ENCODE measurements at places on chromosomes 7 and 10.
A peak's percentile ranks its signal among the peaks of the same experiment; 100 is the strongest.

GRCh38 chr7:5282543-5283316, at the start of gene SLC29A4:
SLC29A4 (plus strand) TSS chr7:5282943; CDS start chr7:5287817, 4,874 bp downstream.
- no peak within 1 kb of the TSS for H3K27ac ChIP-seq
- peak within 1 kb of the TSS; percentile 48 for H3K4me3 ChIP-seq
- no peak for DNase-seq

- no peaks in the 10 kb centered on the region for H3K4me1 ChIP-seq
- H3K4me3 ChIP-seq, result no peak overlapping the region
- DNase-seq, result no peak
- H3K27ac ChIP-seq, result no peak overlapping the region
- no peaks in the 10 kb centered on the region for H3K27me3 ChIP-seq
- H3K36me3 ChIP-seq, result no peaks in the 10 kb centered on the region
These were observed 290.9 kb downstream of the SDK1 start for GRCh38 chr7:3591944-3592343.

DNA sequence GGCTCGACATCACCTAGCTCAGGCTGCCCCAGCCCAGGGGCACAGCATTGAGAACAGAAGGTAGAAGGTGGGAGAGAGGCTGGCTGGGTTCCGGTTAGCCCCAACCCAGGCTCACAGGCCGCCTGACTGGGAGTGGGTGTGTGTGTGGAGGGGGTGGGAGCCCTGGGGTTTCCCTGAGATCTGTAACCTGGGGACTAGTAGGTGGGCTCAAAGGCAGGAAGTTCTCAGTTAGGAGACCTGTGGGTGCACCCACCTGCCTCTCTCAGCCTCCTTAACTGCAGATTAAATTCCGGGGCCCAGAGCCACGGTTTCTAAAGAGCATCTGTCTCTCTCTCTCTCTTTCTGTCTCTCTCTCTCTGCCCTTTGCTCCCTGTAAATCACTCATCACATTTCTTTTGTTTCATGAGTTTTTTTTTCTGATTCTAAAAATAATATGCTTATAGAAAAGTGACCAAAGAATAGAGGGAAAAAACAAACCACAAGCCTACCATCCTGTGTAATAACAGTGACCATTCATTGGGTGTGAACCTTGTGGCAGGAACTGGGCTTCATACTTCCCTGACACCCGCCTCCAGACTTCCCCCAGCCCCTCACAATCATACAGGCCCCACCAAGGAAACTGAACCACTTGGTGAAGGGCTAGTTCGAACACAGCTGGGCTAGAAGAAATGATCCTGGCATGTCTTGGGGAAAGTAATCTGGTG, 83.4 kb upstream of the SMNDC1 start:
- H3K27ac ChIP-seq, result no peak overlapping the region
- no peaks in the 10 kb centered on the region for H3K36me3 ChIP-seq
- no peak overlapping the region for H3K4me3 ChIP-seq
- no peak for DNase-seq
- no peaks in the 10 kb centered on the region for H3K27me3 ChIP-seq

- H3K27me3 ChIP-seq, result no peaks in the 10 kb centered on the region
- H3K4me1 ChIP-seq, result no peaks in the 10 kb centered on the region
- no peak for DNase-seq
- no peak overlapping the region for H3K27ac ChIP-seq
- H3K36me3 ChIP-seq, result peaks cover 54% of the 10 kb centered on the region
- no peak overlapping the region for H3K4me3 ChIP-seq
These were observed 15.6 kb upstream of the PBLD start for GRCh38 chr10:68348265-68348741.

- no peaks in the 10 kb centered on the region for H3K27me3 ChIP-seq
- DNase-seq, result no peak
- H3K36me3 ChIP-seq, result no peaks in the 10 kb centered on the region
- no peaks in the 10 kb centered on the region for H3K4me1 ChIP-seq
- no peak overlapping the region for H3K27ac ChIP-seq
These were observed 117.2 kb downstream of the SRI start for GRCh38 chr7:88102675-88103074.

- H3K4me3 ChIP-seq, result no peak overlapping the region
- H3K4me1 ChIP-seq, result no peaks in the 10 kb centered on the region
- no peak overlapping the region for H3K27ac ChIP-seq
- H3K27me3 ChIP-seq, result no peaks in the 10 kb centered on the region
- DNase-seq, result peak; percentile 26
These were observed 45.9 kb upstream of the MSMB start for GRCh38 chr10:46091828-46092523.

DNA sequence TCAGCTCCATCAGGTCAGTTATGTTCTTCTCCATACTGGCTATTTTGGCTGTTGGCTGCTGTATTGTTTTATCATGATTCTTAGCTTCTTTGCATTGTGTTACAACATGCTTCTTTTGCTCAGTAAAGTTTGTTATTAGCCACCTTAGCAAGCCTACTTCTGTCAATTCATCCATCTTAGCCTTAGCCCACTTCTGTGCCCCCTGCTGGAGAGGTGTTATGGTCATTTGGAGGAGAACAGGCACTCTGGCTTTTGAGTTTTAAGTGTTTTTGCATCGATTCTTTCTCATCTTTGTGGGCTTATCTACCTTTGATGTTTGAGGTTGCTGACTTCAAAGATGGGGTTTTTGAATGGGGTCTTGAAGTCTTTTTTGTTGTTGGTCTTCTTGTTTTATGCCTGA, 204.6 kb upstream of the FOXP2 start:
- no peak overlapping the region for H3K27ac ChIP-seq
- no peaks in the 10 kb centered on the region for H3K4me1 ChIP-seq
- no peak overlapping the region for H3K4me3 ChIP-seq
- DNase-seq, result no peak
- H3K36me3 ChIP-seq, result no peaks in the 10 kb centered on the region

- no peak overlapping the region for H3K4me3 ChIP-seq
- no peaks in the 10 kb centered on the region for H3K36me3 ChIP-seq
- no peaks in the 10 kb centered on the region for H3K4me1 ChIP-seq
- no peak overlapping the region for H3K27ac ChIP-seq
- no peak for DNase-seq
These were observed 427.1 kb upstream of the GALNT17 start for GRCh38 chr7:70704831-70705346.

- no peak overlapping the region for H3K27ac ChIP-seq
- no peaks in the 10 kb centered on the region for H3K36me3 ChIP-seq
- no peak for DNase-seq
- no peak overlapping the region for H3K4me3 ChIP-seq
- peaks cover 7% of the 10 kb centered on the region for H3K4me1 ChIP-seq
These were observed 99.3 kb downstream of the DNAJB6 start for GRCh38 chr7:157436076-157436475.

- DNase-seq, result no peak
- H3K27ac ChIP-seq, result no peak overlapping the region
- H3K27me3 ChIP-seq, result no peaks in the 10 kb centered on the region
- H3K36me3 ChIP-seq, result no peaks in the 10 kb centered on the region
- H3K4me1 ChIP-seq, result no peaks in the 10 kb centered on the region
These were observed 82.0 kb downstream of the ARL4A start for GRCh38 chr7:12769444-12769843.

- peak overlapping the region; percentile 16 for H3K4me3 ChIP-seq
- H3K4me1 ChIP-seq, result no peaks in the 10 kb centered on the region
- H3K27me3 ChIP-seq, result no peaks in the 10 kb centered on the region
- no peaks in the 10 kb centered on the region for H3K36me3 ChIP-seq
- H3K27ac ChIP-seq, result no peak overlapping the region
These were observed 34.7 kb downstream of the MRPS24 start for GRCh38 chr7:43834463-43835251.

- H3K36me3 ChIP-seq, result no peaks in the 10 kb centered on the region
- no peak overlapping the region for H3K4me3 ChIP-seq
- peaks cover 26% of the 10 kb centered on the region for H3K4me1 ChIP-seq
- no peak overlapping the region for H3K27ac ChIP-seq
These were observed 95.5 kb upstream of the SMNDC1 start for GRCh38 chr10:110399965-110400933.

- no peaks in the 10 kb centered on the region for H3K27me3 ChIP-seq
- no peak overlapping the region for H3K4me3 ChIP-seq
- no peak for DNase-seq
- no peaks in the 10 kb centered on the region for H3K4me1 ChIP-seq
These were observed 95.4 kb downstream of the HIBADH start for GRCh38 chr7:27567266-27567665.

DNA sequence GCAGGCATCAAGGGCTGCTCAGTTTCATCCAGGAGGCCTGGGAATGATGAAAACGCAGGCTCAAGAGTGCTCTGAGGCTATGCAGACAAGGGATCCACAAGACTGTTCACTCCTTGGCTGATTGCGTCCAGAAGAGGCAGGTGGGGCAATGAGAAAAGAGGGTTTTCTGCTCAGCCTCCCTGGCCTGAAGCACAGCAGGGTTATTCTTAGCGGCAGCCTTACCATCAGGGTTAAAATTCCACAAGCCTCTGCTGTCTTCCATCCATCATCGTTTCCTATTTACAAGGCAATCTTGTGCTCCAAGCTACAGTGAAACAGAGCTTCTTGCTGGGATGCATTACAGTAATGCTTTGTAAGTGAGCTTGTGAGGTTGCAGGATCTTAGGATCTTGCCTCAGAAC, 129.4 kb upstream of the SHH start:
- no peak overlapping the region for H3K27ac ChIP-seq
- no peak overlapping the region for H3K4me3 ChIP-seq
- no peaks in the 10 kb centered on the region for H3K36me3 ChIP-seq

DNA sequence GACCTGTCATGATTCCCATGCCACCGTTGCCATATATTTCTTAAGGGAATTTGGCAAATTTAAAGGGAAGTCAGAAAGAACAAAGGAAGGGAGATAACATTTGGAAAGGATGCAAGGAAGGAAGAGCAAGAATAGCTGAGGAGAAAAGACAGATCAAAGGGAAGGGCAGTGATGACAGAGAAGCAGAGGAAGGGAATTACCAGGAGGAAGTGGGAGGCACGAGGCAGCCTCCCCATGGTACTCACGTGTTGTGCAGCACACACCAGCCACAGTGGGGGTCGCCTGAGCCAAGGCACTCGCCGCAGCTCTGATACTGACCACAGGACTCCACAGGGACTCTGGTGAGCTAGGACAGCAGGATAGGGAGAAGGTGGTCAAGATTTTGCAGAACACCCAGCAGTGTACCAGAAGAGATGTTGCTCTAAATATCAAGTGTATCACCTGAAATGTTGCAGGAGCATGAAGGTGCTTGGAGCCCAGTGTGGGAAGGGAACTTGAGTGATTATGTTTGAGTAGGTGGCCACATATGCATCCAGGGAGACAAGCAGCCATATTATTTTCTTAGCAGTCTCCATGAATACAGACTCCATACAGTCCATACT, 335.3 kb downstream of the PLXNA4 start:
- no peak overlapping the region for H3K27ac ChIP-seq
- no peak overlapping the region for H3K4me3 ChIP-seq
- H3K27me3 ChIP-seq, result no peaks in the 10 kb centered on the region
- no peak for DNase-seq
- no peaks in the 10 kb centered on the region for H3K4me1 ChIP-seq
- H3K36me3 ChIP-seq, result no peaks in the 10 kb centered on the region

GRCh38 chr10:13949844-13950542, 363.2 kb downstream of the PRPF18 start:
- no peaks in the 10 kb centered on the region for H3K4me1 ChIP-seq
- no peaks in the 10 kb centered on the region for H3K36me3 ChIP-seq
- H3K27ac ChIP-seq, result peak overlapping the region; percentile 64

- H3K4me3 ChIP-seq, result no peak overlapping the region
- H3K4me1 ChIP-seq, result no peaks in the 10 kb centered on the region
- H3K27me3 ChIP-seq, result no peaks in the 10 kb centered on the region
- no peaks in the 10 kb centered on the region for H3K36me3 ChIP-seq
- DNase-seq, result no peak
- H3K27ac ChIP-seq, result no peak overlapping the region
These were observed 207.7 kb downstream of the PTN start for GRCh38 chr7:137135654-137136350.

- H3K27me3 ChIP-seq, result no peaks in the 10 kb centered on the region
- H3K4me1 ChIP-seq, result no peaks in the 10 kb centered on the region
- H3K27ac ChIP-seq, result no peak overlapping the region
- no peaks in the 10 kb centered on the region for H3K36me3 ChIP-seq
- no peak overlapping the region for H3K4me3 ChIP-seq
- DNase-seq, result no peak
These were observed 97.0 kb downstream of the MICALL2 start for GRCh38 chr7:1362301-1362700.

GRCh38 chr7:94525923-94526322, 16.3 kb downstream of the CASD1 start:
- DNase-seq, result no peak

- DNase-seq, result no peak
- no peak overlapping the region for H3K27ac ChIP-seq
- H3K4me1 ChIP-seq, result no peaks in the 10 kb centered on the region
- no peaks in the 10 kb centered on the region for H3K36me3 ChIP-seq
These were observed 94.1 kb downstream of the PFKFB3 start for GRCh38 chr10:6296828-6297251.

- no peak overlapping the region for H3K4me3 ChIP-seq
- H3K36me3 ChIP-seq, result no peaks in the 10 kb centered on the region
- H3K4me1 ChIP-seq, result no peaks in the 10 kb centered on the region
These were observed 107.4 kb downstream of the ZEB1 start for GRCh38 chr10:31426401-31426800.

DNA sequence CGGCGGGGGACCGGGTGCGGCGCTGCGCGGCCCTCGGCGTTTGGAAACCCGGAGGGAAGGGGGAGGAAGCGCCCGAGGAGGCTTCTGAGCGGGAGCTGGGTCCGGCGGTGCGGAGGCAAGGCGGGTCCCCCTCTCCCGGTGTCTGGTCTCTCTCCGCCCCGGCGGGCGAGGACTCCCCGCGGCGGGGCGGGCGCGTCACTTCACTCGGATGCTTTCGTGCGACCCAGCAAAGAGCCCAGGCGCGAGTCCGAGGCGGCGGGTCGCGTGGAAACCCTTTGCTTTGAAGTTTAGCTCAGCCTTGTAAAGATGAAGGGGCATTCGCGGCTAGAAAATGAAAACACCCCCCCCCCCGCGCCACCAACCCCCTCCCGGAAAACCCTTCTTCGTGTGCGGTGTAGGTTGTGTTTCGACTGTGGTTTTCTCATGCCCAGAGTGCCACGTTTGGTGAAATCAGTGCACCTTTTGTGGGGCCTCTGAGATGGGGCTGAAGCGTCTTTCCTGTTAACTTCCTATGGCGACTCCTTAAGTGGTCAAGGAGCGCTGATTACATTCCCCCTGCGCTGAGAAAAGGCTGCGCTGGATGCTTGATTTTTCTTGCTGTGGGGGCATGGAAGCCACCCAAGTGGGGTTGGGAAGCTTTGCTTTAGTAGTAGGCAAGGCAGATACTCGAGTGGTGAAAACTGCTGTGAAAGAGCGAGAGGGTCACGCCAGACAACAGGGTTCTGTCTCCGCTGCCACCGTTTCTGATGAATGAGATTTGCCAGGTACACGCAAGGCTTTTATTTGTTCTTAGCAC, 876 bp downstream of the GNAI1 start:
- H3K27ac ChIP-seq, result peak overlapping the region; percentile 92
- no peaks in the 10 kb centered on the region for H3K27me3 ChIP-seq
- H3K4me1 ChIP-seq, result no peaks in the 10 kb centered on the region
- no peaks in the 10 kb centered on the region for H3K36me3 ChIP-seq
- peak overlapping the region; percentile 92 for H3K4me3 ChIP-seq

GRCh38 chr10:122510736-122511135, 49.4 kb downstream of the HTRA1 start:
- H3K27me3 ChIP-seq, result no peaks in the 10 kb centered on the region
- H3K4me3 ChIP-seq, result no peak overlapping the region
- no peak overlapping the region for H3K27ac ChIP-seq
- DNase-seq, result no peak

Data from right atrium auricular region (tissue), 2 donors.